ENCODE measurements at places on chromosomes 3 and 15. TPM values are rescaled to one million over a fixed set of nuclear protein-coding genes. Genes with fewer than 3 reads are reported as not detected.

GAP43 gene
- total RNA-seq: not detected

TUSC7 gene
- not detected for total RNA-seq

C3orf52 gene
- total RNA-seq: 8.2 TPM

CRABP1 gene
- total RNA-seq: not detected

PRRT3 gene
- total RNA-seq: 1.9 TPM

GPX1 gene
- 487 TPM for total RNA-seq

FILIP1L gene
- total RNA-seq: 21.1 TPM

CCR4 gene
- not detected for total RNA-seq

SERINC4 gene
- 0.04 TPM for total RNA-seq

GXYLT2 gene
- total RNA-seq: 1.8 TPM

SLC28A2 gene
- not detected for total RNA-seq

SAMD7 gene
- total RNA-seq: not detected

CLEC3B gene
- total RNA-seq: not detected

GOLGA6A gene
- not detected for total RNA-seq

ACP3 gene
- 0.78 TPM for total RNA-seq

SERPINI2 gene
- total RNA-seq: not detected

GOLGA6L10 gene
- total RNA-seq: 0.63 TPM

PIERCE2 gene
- 1.4 TPM for total RNA-seq

PCOLCE2 gene
- total RNA-seq: 3.7 TPM

SLCO3A1 gene
- 13.7 TPM for total RNA-seq

TMCO5A gene
- not detected for total RNA-seq

LAMB2 gene
- 153 TPM for total RNA-seq

FMN1 gene
- total RNA-seq: 1.7 TPM

ARHGEF26 gene
- total RNA-seq: 5.2 TPM

TRIM42 gene
- not detected for total RNA-seq

TCTA gene
- 10.6 TPM for total RNA-seq

TSEN2 gene
- 20.1 TPM for total RNA-seq

XIRP1 gene
- total RNA-seq: not detected

PRTG gene
- not detected for total RNA-seq

RARB gene
- not detected for total RNA-seq

GMNC gene
- not detected for total RNA-seq

RTF1 gene
- 29.0 TPM for total RNA-seq

SYNPR gene
- total RNA-seq: not detected

CSTA gene
- total RNA-seq: 336 TPM

TNFAIP8L3 gene
- total RNA-seq: 0.18 TPM

C2CD4B gene
- total RNA-seq: not detected

IL1RAP gene
- 33.1 TPM for total RNA-seq

KCNMB2 gene
- total RNA-seq: not detected

FAM174B gene
- total RNA-seq: 0.71 TPM

KBTBD13 gene
- total RNA-seq: not detected

TMC3 gene
- total RNA-seq: not detected

CCDC66 gene
- 13.5 TPM for total RNA-seq

NOX5 gene
- 0.14 TPM for total RNA-seq

SLC6A1 gene
- total RNA-seq: not detected

KNG1 gene
- total RNA-seq: not detected

All from foreskin keratinocyte (primary cell).